ENCODE measurements at places on chromosomes 5 and 9.

GRCh38 chr5:169545762-169546161, 37.8 kb upstream of the SPDL1 start:
- DNase-seq, result no peak

GRCh38 chr5:16842896-16843295, 93.2 kb downstream of the MYO10 start:
- DNase-seq, result no peak

DNA sequence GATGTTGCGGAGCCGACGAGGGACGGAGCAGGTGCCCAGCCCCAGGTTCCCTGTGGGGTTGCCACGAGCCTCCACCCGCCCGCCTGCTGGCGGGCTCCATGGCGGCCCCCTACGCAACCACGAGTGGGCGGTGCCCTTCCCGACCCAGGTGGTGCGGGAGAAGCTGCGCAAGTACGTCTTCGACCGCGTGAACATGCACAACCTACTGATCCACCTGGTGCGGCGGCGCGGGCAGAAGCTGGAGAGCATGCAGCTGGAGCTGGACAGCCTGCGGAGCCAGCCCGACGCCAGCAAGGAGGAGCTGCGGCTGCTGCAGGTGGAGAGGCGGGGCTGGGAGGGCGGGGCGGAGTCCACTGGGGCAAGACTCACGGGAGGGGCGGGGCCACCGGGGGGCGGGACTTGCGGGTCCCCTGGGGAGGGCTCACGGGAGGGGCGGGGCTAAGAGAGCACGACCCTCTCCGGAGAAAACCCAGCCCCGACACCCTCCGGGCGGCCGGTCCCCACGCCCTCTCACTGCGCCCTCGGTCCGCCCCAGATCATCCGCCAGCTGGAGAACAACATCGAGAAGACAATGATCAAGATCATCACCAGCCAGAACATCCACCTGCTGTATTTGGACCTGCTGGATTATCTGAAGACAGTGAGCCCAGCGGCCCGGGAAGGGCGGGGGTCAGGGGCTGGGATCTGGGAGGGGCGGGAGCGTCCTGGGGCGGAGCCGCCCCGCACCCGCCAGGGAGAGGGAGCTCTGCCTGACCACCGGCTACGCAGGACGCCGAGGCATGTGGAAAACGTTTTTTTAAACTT, 3.9 kb downstream of the CCDC183 start:
- peak; percentile 89 for DNase-seq

DNA sequence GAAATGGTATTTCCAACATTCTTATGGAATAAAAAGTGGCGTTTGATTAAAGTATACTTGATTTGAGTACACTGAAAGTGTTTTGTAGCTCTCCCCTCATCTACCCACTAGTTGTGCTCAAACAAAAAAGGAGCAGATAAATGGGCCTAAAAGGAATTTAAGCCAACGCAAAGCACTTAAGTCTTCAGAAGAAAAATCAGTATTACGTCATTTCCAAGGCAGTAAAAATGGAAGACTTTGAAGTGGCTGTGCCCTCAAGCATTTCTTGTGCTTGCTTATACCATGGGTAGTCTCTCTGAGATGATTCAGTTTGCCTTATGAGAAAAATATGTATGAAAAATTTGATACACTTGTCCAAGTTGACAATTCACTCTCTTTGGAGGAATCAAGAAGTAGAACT, 279.9 kb upstream of the CD180 start:
- DNase-seq, result no peak

- no peak for DNase-seq
Measured at GRCh38 chr9:89845862-89846261, 241.1 kb downstream of the GADD45G start.

Data from activated CD4-positive, alpha-beta T cell treated with anti-CD3 and anti-CD28 coated beads for 24 hours (primary cell).